Stimulated activated CD8-positive, alpha-beta memory T cell treated with anti-CD3 and anti-CD28 coated beads, Interleukin-2, amount 100 ng/mL, for 1 hour (primary cell): ENCODE measurements at places on chromosomes 3 and 15.

DNA sequence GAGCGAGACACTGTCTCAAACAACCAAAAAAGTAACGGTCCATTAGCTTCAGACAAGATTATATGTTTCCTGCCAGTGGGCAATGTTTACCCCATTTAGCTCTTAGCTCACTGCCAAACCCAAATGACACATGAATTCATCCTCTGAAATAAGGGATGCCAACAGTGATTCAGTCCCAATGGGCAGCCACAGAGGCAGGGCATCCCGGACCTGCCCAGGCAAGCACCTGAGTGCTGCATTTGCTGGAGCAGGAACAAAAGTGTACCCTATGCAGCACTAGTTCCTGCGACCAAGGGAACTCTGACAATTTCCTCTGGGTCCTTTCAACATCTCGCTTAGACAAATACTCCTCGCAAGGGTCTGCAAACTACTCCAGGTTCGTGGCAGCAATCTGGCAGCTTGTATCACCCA, 8.0 kb downstream of the IP6K2 start:
- no peak for DNase-seq

DNA sequence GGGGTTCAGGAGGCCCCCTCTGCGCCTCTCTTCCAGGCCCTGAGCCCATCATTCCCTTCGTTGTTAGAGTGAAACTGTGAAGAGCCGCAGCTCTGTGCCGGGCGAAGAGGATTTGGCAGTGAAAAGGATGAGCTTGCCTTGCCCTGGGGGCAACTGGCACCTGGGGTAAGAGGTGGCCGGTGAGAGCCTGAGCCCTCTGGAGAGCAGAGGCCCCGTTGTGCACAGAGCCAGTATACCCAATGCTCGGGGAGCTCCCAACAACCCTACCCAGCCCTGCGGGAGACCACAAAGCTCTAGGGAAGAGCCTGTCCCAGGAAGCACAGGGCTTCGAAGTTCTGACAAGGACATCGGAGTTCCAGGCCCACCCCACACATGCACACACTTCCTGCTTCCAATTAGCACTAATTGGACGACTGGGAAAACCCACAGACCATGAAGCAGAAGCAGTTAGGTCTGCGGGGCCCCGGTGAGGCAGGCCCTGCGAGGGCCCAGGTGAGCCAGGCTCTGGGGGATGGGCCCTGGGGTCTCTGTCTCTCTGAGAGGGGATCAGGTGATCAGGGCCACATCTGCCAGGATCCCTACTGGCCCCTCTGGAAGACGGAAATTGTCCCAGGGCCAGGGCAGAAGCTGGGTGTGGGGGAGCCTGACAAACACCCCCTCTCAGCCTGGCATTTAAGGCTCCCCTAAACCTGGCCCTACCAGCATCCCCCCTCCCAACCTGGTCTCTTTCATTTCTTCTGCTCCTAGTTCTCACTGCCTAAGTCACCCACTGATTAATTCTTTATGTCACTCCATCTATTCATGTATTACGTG, 27.9 kb upstream of the SFMBT1 start:
- no peak for DNase-seq

GRCh38 chr3:23999012-23999641, 54.0 kb downstream of the NR1D2 start:
- DNase-seq = peak; percentile 16

DNA sequence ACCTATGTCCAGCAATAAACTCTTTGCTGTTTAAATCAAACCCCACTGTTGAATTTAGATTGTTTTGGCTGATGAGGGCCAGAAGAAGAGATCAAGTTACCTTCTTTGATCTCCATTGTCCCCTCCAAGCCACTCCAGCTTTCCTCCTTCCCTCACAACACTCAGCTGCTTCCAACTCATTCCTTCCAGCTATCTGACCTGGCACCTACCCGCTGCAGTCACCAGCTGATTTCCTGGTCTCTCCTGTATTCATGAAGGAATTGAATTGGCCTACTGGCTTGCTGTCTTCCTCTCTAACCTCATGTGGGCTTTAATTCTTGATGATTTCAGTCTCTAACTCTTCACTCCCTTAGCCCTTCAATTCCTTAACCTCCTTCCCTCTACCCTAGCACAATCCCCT, 40.8 kb upstream of the ABHD17C start:
- DNase-seq = no peak

- DNase-seq = no peak
Measured at GRCh38 chr3:107833722-107834416, 257.0 kb downstream of the CD47 start.

- DNase-seq = no peak
Measured at GRCh38 chr15:99956820-99957641, 223.8 kb upstream of the LYSMD4 start.

- DNase-seq = no peak
Measured at GRCh38 chr15:83613714-83614113, 40.2 kb upstream of the ADAMTSL3 start.

- no peak for DNase-seq
Measured at GRCh38 chr3:8778475-8778874, 9.1 kb upstream of the OXTR start.

DNA sequence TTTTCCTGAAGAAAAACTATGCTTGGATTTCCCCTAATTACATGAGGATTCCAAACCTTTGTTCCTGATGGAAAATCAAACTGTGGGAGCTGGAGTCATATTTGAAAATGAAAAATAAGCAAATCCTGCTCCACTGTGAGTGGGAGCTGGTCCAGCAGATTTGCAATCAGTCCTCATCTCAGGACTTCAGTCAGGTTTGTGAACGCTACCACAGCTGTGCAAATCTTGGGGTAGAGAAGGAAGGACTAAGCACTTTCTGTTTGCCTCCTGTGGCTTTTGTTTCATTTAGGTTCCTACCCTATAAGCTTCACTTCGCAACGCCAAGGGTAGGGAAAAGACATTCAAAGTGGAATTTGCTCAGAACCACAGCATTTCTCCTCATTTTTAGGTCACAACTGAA, 238.2 kb downstream of the TUSC7 start:
- no peak for DNase-seq

DNA sequence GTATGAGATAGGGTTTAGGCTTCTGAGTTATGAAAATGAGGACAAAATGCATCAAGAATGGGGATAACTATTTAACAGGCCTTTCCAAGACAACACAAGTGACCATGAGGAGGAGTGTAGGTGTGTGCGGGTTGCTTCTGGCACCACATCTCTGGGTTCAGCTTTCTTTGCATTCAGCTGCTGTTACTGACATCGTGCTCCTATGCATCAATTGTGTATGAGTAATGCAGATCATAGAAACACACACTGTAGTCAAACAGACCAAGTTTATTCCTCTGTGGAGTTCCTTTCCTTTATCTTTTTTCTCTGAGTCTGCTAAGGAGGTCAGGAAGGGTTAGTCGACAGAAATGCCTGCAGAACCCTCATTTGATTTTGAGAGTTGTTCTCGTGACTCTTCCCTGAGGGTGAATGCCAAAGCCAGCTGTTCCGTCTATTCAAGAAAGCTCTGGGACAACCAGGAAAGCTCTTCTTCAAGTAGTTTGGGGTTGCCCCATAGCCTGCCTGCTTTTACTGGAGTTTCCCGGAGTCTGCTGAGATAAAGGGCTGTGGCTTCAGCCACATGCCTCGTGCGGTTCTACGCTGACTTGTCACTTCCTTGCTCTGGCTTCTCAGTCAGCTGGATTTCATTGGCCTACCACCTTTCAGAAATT, 136.7 kb upstream of the TLE3 start:
- DNase-seq = no peak

GRCh38 chr15:51240066-51240465, 98.3 kb downstream of the CYP19A1 start:
- DNase-seq = no peak

- DNase-seq = no peak
Measured at GRCh38 chr3:177591379-177591778, 394.1 kb upstream of the TBL1XR1 start.

DNA sequence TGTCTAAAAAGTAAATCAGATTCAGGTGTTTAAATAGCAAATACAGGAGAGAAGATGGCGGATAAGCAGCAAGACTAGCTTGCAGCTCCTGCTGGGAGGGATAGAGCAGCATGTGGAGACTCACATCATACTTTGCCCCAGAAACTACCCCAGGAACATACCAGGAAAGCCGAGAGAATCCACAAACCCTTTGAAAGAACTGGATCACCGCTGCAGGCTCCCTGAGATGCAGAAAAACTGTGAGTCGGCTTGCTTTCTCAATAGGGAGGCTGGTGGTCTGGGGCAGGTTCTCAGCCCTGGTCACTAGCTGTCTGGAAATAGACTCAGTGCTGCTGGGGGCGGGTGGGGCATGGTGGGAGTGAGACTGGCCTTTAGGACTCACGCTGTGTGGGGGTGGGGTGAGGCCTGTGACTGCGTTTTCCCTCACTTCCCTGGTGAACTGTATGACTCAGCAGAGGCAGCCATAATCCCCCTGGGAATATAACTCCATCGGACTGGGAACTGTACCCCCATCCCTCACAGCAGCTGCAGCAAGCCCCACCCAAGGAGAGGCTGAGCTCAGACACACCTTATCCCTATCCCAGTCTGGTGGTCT, 142.8 kb downstream of the CNTN6 start:
- no peak for DNase-seq

DNA sequence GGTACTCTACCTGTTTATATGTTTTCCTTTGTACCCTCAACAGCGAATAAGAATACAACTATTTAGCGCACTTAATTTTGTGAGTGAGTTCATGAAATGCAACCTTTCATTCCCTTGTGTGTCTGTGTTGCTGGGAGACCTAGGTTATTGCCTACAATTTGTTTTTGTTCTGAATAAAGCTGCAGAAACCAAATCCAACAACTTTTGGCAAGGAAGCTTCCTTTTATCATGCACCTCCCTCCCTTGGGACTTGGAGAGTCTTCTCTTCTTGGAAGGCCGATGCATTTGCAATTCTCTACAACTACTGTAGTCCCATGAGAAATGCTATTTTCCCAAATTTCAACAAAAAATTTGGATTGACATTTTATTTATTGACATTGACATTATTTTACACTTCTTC, 1002.4 kb upstream of the CADM2 start:
- DNase-seq = no peak

GRCh38 chr3:99731499-99731898, 86.2 kb upstream of the CMSS1 start:
- no peak for DNase-seq

DNA sequence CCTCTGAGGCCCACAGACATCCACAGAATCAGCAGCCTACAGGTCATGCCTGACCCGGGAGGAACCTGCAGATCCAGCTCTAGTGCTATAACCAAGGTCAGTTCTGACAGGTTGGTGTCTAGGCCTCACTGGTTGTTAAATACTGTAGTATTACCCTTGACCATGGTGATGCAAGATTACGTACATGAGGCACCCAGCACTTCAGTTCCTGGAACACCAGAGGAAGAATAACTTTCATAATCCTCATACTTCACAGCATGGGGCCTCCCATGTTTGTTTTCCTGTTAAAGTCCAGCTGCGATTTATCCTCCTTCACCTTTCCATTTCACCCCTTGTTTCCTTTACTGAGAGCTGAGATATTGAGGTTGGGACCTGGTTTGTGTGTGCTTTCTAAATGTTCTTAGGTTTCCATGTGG, 34.4 kb upstream of the GLCE start:
- no peak for DNase-seq

GRCh38 chr3:161552984-161553560, 56.5 kb downstream of the OTOL1 start:
- no peak for DNase-seq

DNA sequence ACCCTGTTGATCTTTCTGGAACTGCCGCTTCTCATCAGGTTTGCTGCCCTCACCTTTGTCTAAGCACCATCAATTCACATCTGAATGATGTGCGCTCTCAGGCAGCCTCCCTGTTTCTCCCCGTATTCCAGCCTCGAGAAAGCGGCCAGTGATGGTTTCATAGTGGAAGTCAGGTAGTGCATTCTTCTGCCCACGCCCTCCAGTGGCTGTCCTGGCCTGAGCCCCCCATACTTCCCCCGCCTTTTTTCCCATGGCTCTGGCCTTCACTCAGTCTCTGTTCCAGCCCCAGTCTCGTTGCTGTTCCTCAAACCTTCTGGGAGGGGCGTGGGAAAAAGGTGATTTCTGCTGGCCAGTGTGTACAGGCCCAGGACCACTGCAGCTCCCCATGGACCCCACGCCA, 101.3 kb downstream of the ASB7 start:
- no peak for DNase-seq

DNA sequence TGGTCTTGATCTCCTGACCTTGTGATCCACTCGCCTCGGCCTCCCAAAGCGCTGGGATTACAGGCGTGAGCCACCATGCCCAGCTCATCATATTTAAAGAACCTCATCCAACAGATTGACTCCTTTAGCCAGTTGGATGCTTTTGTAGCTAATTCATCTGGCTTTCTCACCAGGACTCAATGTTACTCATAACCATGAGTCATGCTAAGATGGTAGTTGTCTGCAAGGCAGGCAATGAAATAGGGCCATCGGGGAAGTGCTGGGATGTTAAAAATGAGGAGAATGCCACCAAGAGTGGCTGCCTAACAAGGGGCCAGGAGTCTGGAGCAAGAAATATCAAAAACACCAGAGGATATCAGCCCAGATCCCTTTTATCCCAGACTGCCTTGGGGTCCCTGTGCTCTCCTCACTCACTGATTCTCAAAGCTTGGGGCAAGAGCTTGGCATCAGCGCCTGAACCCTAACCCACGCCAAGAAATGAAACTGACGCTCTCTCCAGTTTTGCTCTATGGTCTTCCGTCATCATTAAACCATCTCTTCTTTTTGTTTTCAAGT, 7.4 kb upstream of the PCOLCE2 start:
- no peak for DNase-seq
